NCI-H1694 treated with DMSO at 0.1 percent for 48 hours (cell line): ENCODE measurements at places on chromosomes 11 and 22.

DNA sequence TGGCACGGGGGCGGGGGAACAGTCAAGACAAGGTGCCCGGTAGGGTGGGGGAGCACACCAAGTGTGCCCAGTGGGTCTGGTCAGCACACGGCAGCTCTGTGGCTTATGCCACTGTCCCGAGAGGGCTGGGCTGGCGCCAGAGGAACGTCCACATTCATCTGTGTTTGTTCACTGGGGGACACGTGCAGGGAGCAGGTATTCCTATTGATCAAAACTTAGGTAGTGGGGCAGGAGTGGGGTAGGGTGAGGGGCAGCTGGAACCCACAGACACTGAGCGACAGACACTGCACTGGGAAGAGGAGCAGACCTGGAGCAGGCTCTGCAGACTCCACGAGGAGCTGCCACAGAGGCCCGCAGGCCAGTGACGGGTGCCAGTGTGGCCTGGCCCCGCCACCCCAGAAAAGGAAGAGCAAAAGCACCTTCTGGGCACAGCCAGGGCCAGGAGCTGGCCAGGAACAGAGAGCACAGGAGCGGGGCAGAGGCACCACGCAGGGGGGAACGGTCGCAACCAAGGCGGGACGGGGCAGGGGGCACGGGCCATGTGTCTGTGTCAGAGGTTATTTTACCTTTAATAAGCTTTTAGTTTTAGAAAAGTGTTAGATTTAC lies 2.1 kb upstream of the MOB2 start:
- no peak for DNase-seq

- DNase-seq = no peak
These were observed 1.2 kb downstream of the PRG3 start for GRCh38 chr11:57379732-57380131.

- DNase-seq = no peak
These were observed 69.7 kb downstream of the PHF21B start for GRCh38 chr22:44940130-44940529.

GRCh38 chr11:123301696-123302400 lies 106.8 kb upstream of the CLMP start:
- peak; percentile 14 for DNase-seq

DNA sequence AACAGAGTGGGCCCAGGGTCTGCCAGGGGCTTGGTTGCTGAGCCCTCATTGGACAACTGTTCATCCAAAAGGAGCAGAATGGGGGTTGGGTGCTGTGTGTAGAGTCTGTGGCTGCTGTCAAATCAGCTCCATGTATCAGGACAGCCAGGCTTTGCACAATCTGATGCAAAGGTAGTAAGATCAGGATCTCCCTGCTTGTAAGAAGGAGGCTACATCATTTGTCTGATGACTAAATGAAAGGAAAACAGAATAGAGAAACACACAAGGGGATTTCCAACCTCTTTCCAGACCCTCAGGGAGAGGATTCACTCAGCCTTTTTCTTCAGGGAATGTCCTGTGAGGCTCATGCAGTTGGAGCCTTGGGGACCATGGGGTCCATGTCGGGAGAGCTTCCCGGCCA lies 7.2 kb downstream of the MICAL2 start:
- DNase-seq = no peak

DNA sequence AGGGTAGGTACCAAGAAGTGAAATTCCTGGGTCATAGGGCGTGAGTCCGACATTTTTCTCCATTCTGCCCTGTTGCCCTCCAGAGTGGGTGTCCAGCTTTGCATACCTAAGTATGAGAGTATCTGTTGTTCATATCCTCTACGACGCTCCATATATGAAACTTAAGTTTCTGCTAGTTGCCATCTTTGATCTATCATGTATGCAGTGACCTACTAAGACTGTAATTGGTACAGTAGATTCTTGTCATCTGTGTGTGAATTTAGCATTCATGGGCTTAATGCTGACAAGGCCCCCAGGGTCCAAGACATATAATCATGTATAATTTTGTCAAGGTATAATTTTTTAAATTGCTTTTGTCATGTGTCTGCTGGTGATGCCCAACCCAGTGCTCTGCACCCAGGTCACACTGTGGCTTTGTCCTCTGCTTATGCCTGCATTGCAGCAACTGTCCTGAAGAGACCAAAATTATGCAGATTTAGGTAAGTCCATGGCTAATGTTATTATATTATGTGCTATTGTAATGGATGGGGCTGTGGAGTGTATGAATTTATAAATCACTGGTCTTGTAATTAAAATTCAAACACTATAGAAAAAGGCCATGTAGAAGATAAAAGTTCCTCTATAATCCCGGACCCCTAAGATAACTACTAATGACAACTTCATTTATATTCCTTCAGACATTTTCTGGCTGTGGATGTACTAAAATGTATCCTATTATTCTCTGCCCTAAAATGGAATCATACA lies 12.2 kb downstream of the NEAT1 start:
- DNase-seq = no peak

DNA sequence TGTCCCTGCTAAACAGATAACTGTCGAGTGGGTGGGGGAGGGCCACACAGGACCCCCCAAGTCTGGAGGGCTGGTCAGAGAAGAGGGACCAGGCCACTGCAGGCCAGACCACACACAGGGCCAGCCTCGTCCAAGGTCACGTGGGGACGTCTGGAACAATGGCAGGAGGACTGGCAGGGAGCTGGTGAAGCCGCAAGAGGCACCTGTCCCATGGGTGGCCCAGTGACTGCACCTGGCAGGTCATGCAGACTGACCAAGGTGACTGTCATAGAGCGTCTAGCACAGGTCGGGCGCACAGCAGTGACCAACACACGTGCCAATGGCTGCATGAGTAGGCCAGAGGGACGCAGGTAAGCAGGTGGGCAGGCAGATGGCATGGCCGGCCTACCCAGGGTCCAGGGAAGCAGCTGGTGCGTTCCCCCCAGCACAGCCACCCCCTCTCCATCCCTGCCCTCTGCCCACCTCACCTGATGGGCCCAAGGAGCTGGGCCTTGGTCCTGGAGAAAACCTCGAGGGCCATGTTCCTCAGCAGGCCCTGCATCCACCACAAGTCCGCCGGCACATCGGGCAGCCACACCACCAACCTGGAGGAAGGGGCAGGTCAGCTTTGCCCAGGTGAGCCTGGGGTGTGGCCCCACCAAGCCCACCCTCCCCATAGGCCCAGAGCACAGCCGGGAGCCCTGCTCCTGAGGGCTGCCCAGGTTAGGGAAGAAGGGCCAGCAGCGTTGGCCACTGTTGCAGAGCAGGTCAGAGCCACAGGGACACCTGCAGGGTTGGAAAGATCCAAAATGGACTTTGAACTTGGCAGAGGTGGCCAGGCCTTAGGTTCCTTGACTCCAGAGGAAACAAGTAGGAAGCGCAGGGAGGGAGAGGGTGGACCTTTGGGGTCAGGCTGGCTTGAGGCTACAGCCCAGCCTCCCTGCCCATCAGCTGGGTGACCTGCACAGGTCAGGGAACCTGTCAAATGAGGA lies 10.4 kb downstream of the PNPLA5 start:
- DNase-seq = no peak

- DNase-seq = no peak
These were observed 37.2 kb downstream of the OR2AG2 start for GRCh38 chr11:6734616-6735015.

- DNase-seq = no peak
These were observed 7.3 kb downstream of the KCNJ1 start for GRCh38 chr11:128859563-128860441.

DNA sequence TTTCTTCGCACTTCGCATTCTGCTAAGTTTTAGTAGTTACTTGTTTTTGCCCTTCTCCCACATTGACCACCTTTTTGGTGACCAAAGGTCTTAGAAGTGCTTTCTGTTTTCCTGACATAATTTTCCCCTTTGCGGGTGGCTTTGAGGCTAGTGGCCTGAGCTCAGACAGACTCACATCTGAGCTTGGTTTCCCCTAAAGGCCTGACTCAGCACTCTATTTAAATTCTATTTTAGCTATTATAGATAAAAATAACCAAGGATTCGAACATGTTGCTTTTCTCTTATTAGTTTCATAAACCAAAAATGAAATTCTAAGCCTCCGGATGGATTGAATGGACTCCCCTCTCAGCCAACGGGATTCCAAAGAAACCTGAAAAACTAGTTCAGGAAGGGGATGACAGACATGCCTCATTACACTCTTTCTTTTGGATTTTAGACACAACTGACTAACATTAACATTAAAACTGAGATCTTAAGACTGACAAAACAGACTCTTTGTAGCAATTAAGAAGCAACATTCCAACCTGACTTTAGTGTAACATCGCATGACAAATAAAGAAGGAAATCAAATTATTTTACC lies 258.5 kb downstream of the LUZP2 start:
- no peak for DNase-seq

DNA sequence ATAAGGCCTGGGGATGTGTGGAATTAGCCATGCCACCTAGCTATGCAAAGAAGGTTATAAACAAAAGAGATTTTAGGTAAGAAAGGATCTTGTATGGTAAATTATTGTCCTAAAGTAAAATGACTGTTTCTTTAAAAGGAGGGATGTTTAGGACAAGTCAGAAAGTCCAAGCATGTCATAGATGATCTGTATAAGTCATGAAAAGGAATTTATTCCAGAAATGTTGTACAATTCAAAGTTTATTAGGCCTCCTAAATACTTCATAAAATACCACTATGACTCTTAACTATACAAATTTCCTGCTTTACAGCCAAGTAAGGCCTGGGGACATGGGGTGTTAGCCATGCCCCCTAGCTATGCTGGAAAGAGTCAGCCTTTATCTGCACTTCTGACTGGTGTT lies 22.7 kb downstream of the OR5A2 start:
- no peak for DNase-seq

DNA sequence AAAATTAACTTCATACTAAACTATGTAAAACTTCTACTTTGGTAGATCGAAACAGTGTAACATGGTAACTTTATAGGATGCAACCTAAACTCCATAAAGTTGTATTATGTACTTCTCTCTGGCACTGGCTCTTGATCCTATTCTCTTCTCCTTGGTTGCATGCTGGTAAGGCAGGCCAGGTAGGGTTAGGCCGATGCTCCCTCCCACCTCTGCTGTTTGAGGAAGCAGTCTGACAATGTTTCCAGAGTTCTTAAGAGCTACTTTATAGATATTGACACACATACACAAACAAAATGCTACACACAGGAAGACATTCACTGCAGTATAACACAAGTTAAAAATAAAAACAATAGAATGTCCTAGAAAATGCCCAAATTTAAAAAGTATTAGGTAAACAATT lies 22.5 kb downstream of the CTSC start:
- DNase-seq = no peak
